Glomerular endothelial cell (primary cell): ENCODE measurements at places on chromosomes 1 and 21. TPM values are rescaled to one million over a fixed set of nuclear protein-coding genes. Genes with fewer than 3 reads are reported as not detected.

COL11A1 gene
- 0.12 TPM in 1 of 2 replicates, not detected in the other for total RNA-seq

KRTAP8-1 gene
- not detected in 2 replicates for total RNA-seq

ZSWIM5 gene
- 0.24 and 0.29 TPM in 2 replicates for total RNA-seq

S100A7 gene
- not detected in 2 replicates for total RNA-seq

DYNLT4 gene
- total RNA-seq = 0.29 and 1.4 TPM in 2 replicates

BACE2 gene
- total RNA-seq = 364 and 408 TPM in 2 replicates

FNDC5 gene
- total RNA-seq = 0.99 TPM in 1 of 2 replicates, not detected in the other

TGFB2 gene
- total RNA-seq = 16.9 and 48.7 TPM in 2 replicates

ORC1 gene
- total RNA-seq = 1.6 and 3.3 TPM in 2 replicates

GBP6 gene
- not detected in 2 replicates for total RNA-seq

ZNF648 gene
- total RNA-seq = not detected in 2 replicates

ADAMTS5 gene
- 2.3 and 5.2 TPM in 2 replicates for total RNA-seq

GBP4 gene
- 27.0 and 38.0 TPM in 2 replicates for total RNA-seq

FAM3B gene
- total RNA-seq = not detected in 2 replicates

NHLH2 gene
- not detected in 2 replicates for total RNA-seq

OXCT2 gene
- 1.2 and 2.5 TPM in 2 replicates for total RNA-seq

DFFB gene
- total RNA-seq = 7.8 and 13.9 TPM in 2 replicates

ANGPTL3 gene
- not detected in 2 replicates for total RNA-seq

GJB5 gene
- not detected in 2 replicates for total RNA-seq

DCDC2B gene
- total RNA-seq = not detected in 2 replicates

SAMD13 gene
- total RNA-seq = 1.3 and 1.5 TPM in 2 replicates

IGSF3 gene
- 2.8 and 3.7 TPM in 2 replicates for total RNA-seq

KLHL21 gene
- 31.5 and 41.0 TPM in 2 replicates for total RNA-seq

SOAT1 gene
- total RNA-seq = 17.1 and 23.6 TPM in 2 replicates

ETV3L gene
- total RNA-seq = not detected in 2 replicates

DNAH14 gene
- 13.7 and 17.0 TPM in 2 replicates for total RNA-seq

RPL5 gene
- 965 and 1,451 TPM in 2 replicates for total RNA-seq

FAM72A gene
- 3.9 and 5.3 TPM in 2 replicates for total RNA-seq

RHBDL2 gene
- total RNA-seq = 0.12 TPM in 1 of 2 replicates, not detected in the other

LAX1 gene
- 0.12 TPM in 1 of 2 replicates, not detected in the other for total RNA-seq

SLC1A7 gene
- total RNA-seq = not detected in 2 replicates

B3GALT5 gene
- 1.1 and 3.6 TPM in 2 replicates for total RNA-seq

SEMA4A gene
- total RNA-seq = 0.93 and 1.3 TPM in 2 replicates

THEMIS2 gene
- 20.2 and 29.5 TPM in 2 replicates for total RNA-seq

GJA9 gene
- not detected in 2 replicates for total RNA-seq

ANKRD45 gene
- 0.64 TPM in 1 of 2 replicates, not detected in the other for total RNA-seq

WNT9A gene
- 2.8 and 3.7 TPM in 2 replicates for total RNA-seq

PPIAL4G gene
- total RNA-seq = not detected in 2 replicates
